Cardiac septum (tissue), 1 donor: ENCODE measurements at places on chromosomes 6 and 20. TPM values are rescaled to one million over a fixed set of nuclear protein-coding genes. Genes with fewer than 3 reads are reported as not detected.
A peak's percentile ranks its signal among the peaks of the same experiment; 100 is the strongest.

Gene TXLNB
- total RNA-seq = 135 TPM

Gene MUC21
- not detected for total RNA-seq

Gene PLTP
- total RNA-seq = 37.1 TPM

Gene PGC
- total RNA-seq = not detected

Gene CRISP2
- not detected for total RNA-seq

DNA sequence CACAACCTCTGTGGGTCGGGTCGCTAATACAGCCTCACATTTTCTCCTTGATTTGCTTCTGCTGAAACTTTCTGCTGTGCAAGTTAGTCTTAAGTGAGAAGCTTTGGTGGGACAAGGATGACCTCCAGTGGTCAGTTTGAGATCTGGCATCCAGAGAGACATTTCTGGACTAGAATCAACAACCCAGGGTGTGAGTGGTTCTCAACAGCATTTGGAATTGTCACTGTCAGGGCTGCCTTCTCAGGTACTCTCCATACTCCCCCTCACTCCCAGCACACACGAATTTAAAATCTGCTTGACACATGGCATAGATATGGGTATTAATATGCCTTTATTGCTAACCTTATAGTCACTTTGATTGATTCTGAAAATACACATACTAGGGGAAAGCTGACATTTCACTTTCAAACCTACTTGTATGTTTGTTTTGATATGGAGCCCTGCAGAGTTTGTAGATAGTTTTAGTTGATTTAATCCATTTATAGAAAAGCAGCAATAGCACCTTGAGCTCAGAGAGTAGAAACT, 13.2 kb downstream of the OTOR start:
- DNase-seq = no peak

DNA sequence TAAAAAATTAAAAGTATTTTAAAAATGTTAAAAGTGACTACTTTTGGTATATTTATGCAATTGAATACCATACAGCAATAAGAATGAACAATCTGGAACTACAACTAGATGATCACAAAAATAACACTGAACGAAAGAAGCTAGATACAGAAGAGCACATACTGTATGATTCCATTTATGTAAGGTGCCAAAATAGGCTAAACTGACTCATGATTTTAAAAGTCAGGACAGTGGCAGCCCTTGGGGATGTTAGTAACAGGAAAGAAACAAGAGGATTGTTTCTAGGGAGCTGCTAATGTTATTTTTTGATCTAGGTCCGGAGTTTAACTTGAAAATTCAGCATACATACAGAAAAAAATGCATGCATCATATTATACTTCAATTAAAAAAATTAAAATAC, 42.3 kb downstream of the KIF13A start:
- no peak for DNase-seq

DNA sequence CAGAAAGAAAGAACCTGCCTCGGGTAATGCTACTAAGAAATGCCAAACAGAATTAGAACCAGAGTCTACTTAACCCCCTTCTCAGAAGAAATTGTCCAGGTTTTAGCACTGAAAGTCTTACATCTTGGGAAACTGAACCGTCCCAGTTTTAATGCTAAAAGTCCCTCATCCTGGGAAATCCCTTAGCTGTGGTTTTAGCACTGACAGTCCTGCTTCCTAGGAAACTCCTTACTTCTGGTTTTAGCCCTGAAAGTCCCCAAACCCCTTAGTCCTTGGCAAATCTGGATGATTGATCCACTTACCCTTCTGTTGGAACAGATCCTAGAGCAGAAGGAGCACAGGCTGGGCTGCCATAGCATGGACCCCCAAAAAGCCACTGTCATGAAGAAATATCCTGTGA, 4.8 kb upstream of the TMEM14A start:
- no peak for DNase-seq

DNA sequence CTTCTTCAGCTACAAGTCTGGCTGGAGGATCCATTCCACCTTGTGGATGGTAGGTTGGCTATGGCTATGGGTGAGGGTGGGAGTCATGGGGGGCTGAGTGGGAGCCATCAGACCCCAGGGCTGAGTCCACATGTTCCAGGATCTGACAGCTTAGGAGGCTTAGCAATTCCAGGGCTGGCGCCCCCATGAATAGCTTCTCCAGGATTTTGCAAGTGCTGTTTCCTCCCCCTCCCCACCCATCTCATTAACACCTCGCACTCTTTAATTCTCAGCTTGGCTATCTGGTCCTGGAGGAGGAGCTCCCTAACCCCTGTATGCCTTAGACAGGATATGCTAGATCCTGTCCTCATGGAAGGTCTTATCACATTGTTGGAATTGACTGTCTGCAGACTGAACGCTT, 39.0 kb upstream of the ANGPT4 start:
- no peak for DNase-seq

GRCh38 chr6:143336446-143337152, 113.9 kb downstream of the ADAT2 start:
- no peak for DNase-seq

GRCh38 chr6:156955494-156956183, 178.5 kb downstream of the ARID1B start:
- peak; percentile 80 for DNase-seq

DNA sequence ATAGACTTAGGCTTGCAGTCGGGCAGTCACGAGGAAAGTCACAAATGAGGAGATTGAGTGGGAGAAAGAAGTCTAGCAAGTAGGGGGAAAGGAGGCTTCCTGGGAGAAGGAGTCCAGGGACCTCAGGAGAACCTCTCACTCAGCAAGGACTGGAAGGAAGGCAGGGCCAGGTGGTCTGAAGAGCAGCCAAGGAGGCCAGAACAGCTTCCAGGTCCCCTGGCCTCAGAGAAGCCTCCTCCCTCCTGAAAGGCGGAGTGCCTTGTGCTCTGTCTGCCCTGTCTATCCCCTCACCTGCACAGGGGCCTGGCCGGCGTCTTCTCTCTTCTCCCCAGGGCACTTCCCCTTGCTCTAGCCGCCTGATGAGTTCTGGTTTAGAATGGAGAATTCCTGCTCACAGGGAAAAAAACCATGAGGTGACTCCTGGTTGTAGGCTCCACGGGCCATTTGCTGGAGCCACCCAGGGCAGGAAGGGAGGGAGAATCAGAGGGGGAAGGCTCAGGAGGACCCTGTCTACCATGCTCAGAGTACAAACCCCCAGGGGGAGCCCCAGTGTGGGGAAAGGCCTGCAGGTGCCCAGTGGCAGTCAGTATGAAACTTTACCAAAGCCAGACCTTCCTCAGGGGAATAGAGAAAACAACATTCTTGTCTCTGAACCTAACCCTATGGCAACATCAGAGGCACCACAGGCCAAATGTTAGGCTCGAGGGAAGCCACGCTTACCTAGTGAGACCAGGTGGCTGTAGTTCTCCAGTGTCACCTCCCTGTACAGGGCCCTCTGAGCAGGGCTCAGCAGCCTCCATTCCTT, 11.2 kb downstream of the ZNF337 start:
- no peak for DNase-seq

DNA sequence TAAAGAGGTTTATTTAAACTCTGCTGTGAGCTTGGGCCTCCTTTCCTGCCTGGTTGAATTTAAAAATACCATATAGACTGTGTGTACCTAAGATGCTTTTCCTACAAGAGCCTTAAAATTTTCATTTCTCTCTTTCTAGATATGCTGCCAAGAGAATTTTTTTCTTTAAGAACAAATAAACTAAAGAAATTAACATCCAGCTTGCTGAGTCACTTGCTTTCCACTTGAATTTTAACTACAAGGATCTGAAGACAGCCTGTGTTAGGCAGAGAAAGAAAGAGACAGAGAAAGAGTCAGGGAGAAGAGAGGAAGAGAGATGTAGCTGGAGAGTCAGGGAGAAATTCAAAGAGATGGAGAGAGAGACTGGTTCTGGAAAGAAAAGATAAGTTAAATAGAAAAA, 18.3 kb upstream of the SNAP25 start:
- no peak for DNase-seq

GRCh38 chr20:19995220-19995863, 21.8 kb upstream of the NAA20 start:
- no peak for DNase-seq

- DNase-seq = no peak
Measured at GRCh38 chr20:22629447-22629846, 45.1 kb upstream of the FOXA2 start.

GRCh38 chr6:31400467-31401289, 2.7 kb upstream of the MICA start:
- DNase-seq = peak; percentile 95

DNA sequence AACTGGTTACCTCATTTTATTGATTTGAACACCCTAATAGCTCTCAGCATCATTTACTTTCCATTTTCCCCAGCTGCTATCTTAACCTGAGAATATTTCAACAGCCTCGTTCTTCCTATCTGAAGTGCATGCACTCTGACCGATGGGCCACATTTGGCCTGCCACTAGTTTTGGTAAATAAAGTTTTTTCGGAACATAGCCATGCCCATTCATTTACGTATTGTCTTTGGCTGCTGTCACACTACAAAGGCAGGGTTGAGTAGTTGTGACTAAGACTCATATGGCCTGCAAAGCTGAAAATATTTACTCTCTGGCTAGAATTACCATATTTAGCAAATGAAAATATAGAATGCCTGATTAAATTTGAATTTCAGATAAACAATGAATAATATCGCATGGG, 10.8 kb downstream of the ADGRF4 start:
- DNase-seq = no peak

DNA sequence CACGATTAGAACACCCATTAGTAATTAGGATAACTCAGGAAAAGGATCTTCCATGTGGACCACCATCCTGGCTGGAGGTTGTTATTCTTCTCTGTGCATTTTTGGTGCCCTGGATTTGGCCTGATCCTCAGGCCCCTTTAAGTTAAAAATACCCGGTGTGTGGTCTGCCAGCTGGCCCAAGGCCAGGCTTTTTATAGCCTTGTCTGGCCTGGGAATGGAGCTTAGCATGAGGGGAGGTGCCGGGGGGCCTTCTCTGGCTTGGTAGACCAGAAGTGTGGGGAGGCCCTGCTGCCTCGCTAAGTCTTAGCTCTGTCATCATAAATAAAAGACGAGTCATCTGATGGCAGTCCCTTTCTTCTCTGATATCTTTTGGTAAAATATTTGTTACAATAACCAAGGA, 71.4 kb downstream of the ARID1B start:
- DNase-seq = peak; percentile 90

DNA sequence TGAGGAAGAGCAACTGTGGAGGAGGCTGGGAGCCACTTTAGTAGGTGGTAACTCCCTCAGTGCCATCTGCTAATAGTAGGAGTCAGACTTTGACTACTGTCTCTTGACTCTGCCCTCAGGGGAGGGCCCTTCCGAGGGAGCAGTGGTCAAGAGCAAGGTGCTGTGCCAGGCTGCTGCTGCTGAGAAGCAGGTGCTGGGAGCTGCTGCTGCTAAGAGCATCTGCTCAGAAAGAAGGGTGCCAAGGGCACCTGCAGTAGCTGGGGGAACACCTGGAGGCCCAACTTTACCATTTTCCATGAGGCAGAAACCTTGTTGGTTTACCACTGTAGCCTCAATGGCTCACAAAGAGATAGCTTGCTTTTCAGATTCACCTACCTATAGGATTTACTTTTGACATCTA, 18.5 kb downstream of the GGTLC1 start:
- DNase-seq = no peak

DNA sequence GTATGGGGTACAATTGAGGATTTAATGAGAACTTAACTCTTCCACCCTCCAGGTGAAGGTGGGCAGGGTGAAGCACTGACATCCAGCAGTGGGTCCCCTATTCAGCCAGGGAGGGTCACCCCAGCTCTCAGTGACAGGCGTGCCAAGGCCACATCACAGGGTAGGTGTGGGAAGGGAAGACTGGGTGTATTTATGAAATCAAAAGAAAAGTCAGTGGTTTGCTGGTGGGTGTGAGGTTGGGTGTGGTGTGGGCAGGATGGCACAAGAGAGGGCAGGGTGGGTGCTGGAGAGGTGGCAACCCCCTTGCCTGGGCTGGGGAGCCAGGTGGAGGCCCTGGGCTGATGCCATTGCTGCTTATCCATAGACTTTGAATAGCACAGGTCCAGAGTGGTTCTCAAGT, 16.6 kb downstream of the SYNDIG1 start:
- peak; percentile 9 for DNase-seq

- peak; percentile 84 for DNase-seq
Measured at GRCh38 chr6:99425647-99426450, 741 bp upstream of the PNISR start.

DNA sequence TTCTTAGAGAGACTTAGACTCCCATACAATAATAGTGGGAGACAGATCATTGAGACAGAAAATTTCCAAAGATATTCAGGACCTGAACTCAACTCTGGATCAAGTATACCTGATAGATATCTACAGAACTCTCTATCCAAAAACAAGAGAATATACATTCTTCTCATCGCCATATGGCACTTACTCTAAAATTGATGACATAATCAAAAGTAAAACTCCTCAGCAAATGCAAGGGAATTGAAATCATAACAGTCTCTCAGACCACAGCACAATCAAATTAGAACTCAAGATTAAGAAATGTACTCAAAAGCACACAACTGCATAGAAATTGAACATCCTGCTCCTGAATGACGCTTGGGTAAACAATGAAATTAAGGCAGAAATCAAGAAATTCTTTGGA, 28.7 kb downstream of the PERP start:
- DNase-seq = no peak

- no peak for DNase-seq
Measured at GRCh38 chr6:5979650-5980420, 26.9 kb downstream of the NRN1 start.

DNA sequence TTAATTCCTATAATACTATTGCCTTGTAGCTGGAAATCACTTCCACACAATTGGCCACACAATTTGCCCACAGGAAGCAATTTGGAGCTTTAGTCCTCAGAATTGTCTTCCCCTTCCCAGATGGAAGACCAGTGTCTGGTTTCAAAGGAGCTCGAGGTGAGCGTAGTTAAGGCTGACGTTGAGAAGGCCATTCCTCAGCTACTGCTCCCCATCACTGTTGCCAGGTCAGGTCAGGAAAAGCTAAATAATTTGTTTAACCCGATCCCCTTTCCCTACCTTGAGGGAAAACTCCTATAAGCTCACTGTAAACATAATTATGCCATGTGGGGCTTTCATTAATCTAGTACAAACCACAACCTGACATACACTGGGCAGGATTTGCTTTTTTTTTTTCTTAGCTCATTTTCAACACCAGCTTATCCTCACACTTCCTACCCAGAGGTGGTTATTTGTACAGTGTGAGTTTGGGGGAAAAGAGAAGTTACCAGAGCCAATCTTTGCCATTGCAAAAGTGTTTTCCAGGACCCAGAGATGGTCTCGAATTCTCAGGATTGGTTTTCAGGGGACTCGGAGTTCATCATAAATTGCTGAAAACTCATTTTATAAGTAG, 242.7 kb downstream of the CLIC5 start:
- DNase-seq = no peak

- no peak for DNase-seq
Measured at GRCh38 chr6:26172608-26172968, 85.4 kb downstream of the HFE start.

GRCh38 chr20:51763965-51764602, 4.1 kb downstream of the ATP9A start:
- DNase-seq = no peak
